ENCODE measurements at places on chromosomes 16 and 17. TPM values are rescaled to one million over a fixed set of nuclear protein-coding genes. Genes with fewer than 3 reads are reported as not detected.

- H3K4me3 ChIP-seq, result no peak overlapping the region
- peaks cover 38% of the 10 kb centered on the region for H3K4me1 ChIP-seq
- DNase-seq, result no peak
- H3K36me3 ChIP-seq, result no peaks in the 10 kb centered on the region
- H3K27ac ChIP-seq, result no peak overlapping the region
Measured at GRCh38 chr16:24753000-24753399, 23.5 kb downstream of the TNRC6A start.

GRCh38 chr17:13337151-13337550 is 264.6 kb downstream of the HS3ST3A1 start:
- H3K4me3 ChIP-seq, result no peak overlapping the region
- no peak for DNase-seq
- no peak overlapping the region for H3K27ac ChIP-seq
- no peaks in the 10 kb centered on the region for H3K36me3 ChIP-seq

DNA sequence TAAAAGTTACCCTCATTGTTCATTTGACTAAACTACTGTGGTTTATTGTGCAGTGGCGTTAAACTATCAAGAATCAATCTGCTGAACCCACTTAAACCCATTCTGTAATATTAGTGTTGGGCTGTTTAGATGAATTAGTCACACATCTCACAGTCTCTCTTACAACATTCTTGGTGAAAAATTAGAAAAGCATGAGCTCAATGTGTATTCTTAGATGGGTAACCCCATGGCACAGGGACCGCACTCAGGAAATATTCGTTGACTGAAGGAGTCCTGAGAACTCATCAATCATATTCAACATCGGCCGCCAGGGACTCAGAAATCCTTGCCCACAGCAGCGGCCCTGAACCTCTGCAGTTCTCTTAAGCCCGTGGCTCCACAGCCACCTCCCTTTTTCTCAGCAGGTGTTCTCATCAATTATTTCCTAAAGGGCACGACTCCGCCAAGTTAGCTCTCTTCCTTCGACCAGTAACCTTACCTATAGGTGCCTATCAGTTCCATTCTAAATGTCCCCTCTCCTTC is 155.6 kb downstream of the STX8 start:
- no peaks in the 10 kb centered on the region for H3K36me3 ChIP-seq
- no peak for DNase-seq
- no peak overlapping the region for H3K27ac ChIP-seq
- H3K4me1 ChIP-seq, result no peaks in the 10 kb centered on the region

Gene PCGF2
- 0.72 TPM for total RNA-seq

- H3K4me1 ChIP-seq, result no peaks in the 10 kb centered on the region
- no peak overlapping the region for H3K4me3 ChIP-seq
- no peaks in the 10 kb centered on the region for H3K36me3 ChIP-seq
- no peaks in the 10 kb centered on the region for H3K27me3 ChIP-seq
- no peak for DNase-seq
- H3K27ac ChIP-seq, result no peak overlapping the region
Measured at GRCh38 chr17:81328978-81329926, 34.1 kb upstream of the SLC38A10 start.

DNA sequence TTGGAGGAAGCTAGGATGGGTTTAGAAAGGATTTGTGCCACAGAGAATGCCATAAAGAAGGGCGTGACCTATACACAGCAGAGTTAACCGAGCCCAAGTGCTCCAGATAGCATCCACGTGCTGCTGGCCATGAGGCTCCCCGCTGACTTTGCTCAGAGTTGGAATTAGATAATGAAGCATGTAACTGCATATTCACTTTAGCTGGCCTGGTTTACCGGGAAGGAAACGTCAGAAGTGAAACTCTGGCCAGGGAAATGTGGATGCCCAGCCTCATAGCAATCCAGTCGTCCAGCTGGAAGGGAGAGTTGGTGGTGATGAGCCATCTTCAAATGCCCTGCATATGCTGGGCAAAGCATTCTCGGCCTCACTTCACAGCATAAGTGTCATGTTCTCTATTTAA is 6.1 kb downstream of the KRT35 start:
- DNase-seq, result no peak
- H3K4me3 ChIP-seq, result no peak overlapping the region
- H3K4me1 ChIP-seq, result no peaks in the 10 kb centered on the region
- H3K36me3 ChIP-seq, result no peaks in the 10 kb centered on the region
- H3K27ac ChIP-seq, result no peak overlapping the region

DNA sequence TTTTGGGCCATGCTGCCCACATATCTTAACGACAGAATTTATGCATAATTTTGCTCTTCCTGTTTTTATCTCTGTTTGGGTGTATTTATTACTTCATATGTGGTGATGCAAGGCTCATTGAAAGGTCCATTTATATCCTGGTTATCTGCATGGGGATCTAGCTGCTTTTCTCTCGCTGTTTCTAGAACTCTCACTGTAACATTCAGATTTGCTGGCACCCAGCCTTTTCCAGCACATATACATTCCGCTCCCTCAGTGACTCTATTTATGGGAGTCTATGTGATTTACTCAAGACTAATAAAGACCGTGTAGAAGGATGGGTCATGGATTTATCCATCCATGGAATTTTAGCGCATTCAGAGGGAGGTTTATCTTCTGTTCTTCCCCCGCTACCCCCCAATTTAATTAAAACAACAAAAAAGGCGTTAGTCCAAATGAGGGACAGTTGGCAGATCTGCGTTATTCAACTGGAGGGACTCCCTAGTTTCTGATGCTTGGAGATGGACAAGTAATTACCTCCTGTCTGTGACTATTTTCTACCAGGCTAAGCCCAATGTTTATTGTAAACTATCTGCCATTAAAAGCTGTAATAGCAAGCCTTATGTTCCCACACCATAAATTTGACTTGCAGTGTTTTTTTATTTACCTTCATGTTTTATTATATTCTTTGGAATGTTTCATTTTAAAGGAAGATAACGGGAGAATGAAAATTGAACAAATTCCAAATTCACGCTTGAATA is 19.8 kb upstream of the MARCHF10 start:
- no peaks in the 10 kb centered on the region for H3K4me1 ChIP-seq
- H3K36me3 ChIP-seq, result no peaks in the 10 kb centered on the region
- H3K27ac ChIP-seq, result no peak overlapping the region
- H3K27me3 ChIP-seq, result no peaks in the 10 kb centered on the region

DNA sequence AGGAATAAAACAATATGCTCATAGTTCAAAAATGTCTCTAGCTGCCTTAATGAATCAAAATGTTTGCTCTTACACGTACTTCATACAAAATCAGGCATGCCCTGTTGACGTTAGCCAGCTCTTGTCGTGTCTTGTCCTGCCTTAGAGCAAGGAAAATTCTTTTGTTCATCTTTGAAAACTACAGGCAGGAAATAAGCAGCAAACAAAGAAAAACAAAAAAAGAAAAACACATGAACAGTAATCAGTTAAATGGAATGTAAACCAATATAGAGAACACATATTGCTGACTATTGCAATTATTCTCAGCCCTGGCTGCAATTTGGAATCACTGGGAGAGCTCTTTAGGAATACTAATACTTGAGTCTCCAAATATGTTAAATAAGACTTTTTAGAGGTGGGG is 1.7 kb downstream of the CAPNS2 start:
- no peaks in the 10 kb centered on the region for H3K27me3 ChIP-seq
- no peaks in the 10 kb centered on the region for H3K36me3 ChIP-seq

Gene TBC1D28
- total RNA-seq, result not detected

DNA sequence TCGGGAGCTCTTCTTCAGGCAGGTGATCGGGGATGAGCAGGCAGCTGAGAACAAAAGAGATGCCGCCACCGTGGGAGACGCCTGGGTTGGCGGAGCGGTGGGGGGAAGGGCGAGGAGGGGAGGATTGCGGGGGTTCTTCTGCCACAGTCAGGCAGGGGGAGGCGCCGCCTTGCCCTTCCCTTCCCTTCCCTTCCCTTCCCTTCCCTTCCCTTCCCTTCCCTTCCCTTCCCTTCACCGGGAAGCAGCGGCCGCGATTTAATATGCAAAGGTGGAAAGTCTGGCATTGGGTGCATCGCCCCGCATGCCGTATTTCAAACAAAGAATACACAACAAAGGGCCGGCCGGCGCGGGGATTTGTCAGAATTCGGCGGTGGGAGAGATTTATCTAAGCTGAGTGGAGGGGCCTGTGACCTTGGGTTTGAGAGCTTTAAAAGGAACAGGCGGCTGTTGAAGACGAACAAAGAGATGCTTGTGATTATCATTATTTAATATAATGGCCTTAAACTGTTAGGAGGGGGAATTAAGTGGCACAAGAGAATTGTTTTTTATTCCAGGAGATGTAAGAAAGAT is 262.3 kb upstream of the TNRC6C start:
- no peak for DNase-seq
- H3K4me1 ChIP-seq, result peaks cover 1% of the 10 kb centered on the region
- H3K36me3 ChIP-seq, result no peaks in the 10 kb centered on the region
- no peak overlapping the region for H3K27ac ChIP-seq

- DNase-seq, result no peak
- no peak overlapping the region for H3K27ac ChIP-seq
- no peaks in the 10 kb centered on the region for H3K4me1 ChIP-seq
- peaks cover 24% of the 10 kb centered on the region for H3K36me3 ChIP-seq
- H3K27me3 ChIP-seq, result no peaks in the 10 kb centered on the region
Measured at GRCh38 chr16:67731753-67732095, 12.6 kb upstream of the GFOD2 start.

GRCh38 chr16:1305823-1306222 is 3.6 kb upstream of the UBE2I start:
- H3K27ac ChIP-seq, result no peak overlapping the region
- H3K36me3 ChIP-seq, result no peaks in the 10 kb centered on the region
- DNase-seq, result no peak
- H3K4me3 ChIP-seq, result no peak overlapping the region
- H3K27me3 ChIP-seq, result no peaks in the 10 kb centered on the region

Gene PIK3R5
- total RNA-seq, result 28.6 TPM

Gene SMIM36
- total RNA-seq, result not detected

- H3K4me3 ChIP-seq, result no peak overlapping the region
- H3K36me3 ChIP-seq, result no peaks in the 10 kb centered on the region
- no peaks in the 10 kb centered on the region for H3K4me1 ChIP-seq
- H3K27ac ChIP-seq, result no peak overlapping the region
- H3K27me3 ChIP-seq, result no peaks in the 10 kb centered on the region
Measured at GRCh38 chr16:85491798-85492294, 121.3 kb upstream of the GSE1 start.

Gene FOXO3B
- 6.1 TPM for total RNA-seq

- H3K36me3 ChIP-seq, result peaks cover 4% of the 10 kb centered on the region
- peaks cover 31% of the 10 kb centered on the region for H3K4me1 ChIP-seq
- H3K4me3 ChIP-seq, result no peak overlapping the region
- no peaks in the 10 kb centered on the region for H3K27me3 ChIP-seq
Measured at GRCh38 chr16:50338371-50339231, 30.2 kb downstream of the BRD7 start.

GRCh38 chr17:60627124-60627523 is 27.1 kb downstream of the PPM1D start:
- no peaks in the 10 kb centered on the region for H3K27me3 ChIP-seq
- no peak for DNase-seq
